ENCODE measurements at places on chromosomes 16 and 17.

DNA sequence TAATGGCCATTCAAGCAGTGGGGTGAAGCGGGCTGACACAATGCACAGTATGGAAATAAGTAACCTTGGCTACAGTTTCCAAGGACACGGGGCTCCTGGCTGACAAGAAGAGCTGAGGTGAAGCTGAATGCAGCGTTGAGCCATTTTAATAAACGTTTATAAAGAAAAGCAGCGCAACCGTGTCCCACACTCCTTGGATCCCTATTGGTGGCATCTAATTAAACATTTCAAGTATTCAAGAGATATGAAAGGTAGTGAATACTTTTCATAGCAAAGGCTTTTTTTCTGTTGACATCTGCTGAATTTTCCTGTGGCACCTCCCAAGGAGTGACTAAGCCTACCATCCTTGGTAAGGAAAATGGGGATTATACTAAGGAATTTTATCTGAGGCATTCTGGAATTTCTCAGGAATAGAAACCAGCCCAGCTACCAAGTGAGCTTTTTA, 26.5 kb downstream of the DUSP14 start:
- no peak for DNase-seq

GRCh38 chr17:75114552-75115314, 5.0 kb downstream of the ARMC7 start:
- DNase-seq = no peak

- DNase-seq = no peak
Measured at GRCh38 chr17:30379303-30379902, 676 bp downstream of the CPD start.

- no peak for DNase-seq
Measured at GRCh38 chr16:24035127-24035842, 199.5 kb downstream of the PRKCB start.

DNA sequence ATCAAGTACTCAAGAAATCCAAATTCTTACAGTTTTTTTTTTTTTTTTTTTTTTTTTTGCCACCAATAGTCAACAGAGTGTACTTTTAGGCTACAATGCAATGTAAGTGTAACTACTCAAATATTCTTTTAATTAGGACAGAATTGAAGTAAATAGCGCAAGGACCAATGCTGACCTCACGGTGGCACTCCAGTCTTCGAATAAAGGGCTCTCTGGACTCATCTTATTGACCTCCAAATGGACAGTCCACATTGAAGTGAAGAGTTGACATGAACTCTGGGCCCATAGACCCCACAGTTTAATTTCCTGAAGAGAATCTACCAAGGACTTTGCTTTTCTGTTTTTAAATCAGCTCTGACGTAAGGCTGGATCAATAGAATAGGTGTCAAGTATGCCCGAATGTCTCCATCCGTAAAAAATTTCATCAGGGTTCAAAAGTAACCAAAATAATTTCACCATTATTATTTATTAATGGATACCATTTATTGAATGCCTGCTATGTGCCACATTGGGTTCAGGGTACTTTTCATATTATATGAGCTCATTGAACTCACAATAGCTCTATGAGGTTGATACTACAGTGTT, 7.3 kb upstream of the DDX52 start:
- no peak for DNase-seq

GRCh38 chr17:30808785-30809286, 15.7 kb downstream of the CRLF3 start:
- DNase-seq = no peak

DNA sequence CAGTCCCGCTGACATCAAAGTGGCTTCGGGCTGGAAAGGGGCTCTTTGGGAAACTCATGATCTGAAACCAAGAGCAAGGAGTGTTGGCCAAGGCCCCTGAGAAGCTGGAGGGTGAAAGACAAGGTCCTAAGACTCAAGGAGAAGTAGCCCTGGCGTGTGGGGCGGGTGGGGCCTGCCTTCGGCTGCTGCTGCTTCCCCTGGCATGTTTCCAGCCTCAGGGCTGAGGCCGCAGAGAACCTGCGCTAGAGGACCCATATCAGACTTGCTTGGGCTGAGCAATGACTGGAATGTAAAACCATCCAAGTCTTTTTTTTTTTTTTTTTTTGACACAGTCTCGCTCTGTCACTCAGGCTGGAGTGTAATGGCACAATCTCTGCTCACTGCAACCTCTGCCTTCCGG, 67.5 kb upstream of the GCSH start:
- no peak for DNase-seq

- no peak for DNase-seq
Measured at GRCh38 chr17:71441098-71441497, 679.7 kb upstream of the SOX9 start.

DNA sequence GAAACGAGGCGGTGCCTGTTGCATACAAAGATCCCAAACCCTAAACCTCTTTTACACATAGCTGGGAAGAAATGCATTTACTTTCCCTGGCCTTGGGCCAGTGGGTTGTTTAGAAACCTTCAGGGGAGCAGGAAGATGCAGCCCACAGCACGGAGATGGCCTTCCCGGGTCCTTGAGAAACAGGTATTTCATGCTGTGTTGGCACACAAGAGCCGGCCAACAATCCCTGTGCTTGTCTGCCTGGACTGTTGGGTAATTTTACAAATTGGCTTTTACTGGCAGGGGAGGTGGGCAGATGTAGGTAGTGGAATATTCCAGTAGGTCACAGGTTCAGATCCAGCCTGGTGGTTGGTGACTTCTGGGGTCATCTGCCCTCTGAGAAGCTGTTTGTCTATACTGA, 148.0 kb downstream of the FOXL1 start:
- DNase-seq = no peak

DNA sequence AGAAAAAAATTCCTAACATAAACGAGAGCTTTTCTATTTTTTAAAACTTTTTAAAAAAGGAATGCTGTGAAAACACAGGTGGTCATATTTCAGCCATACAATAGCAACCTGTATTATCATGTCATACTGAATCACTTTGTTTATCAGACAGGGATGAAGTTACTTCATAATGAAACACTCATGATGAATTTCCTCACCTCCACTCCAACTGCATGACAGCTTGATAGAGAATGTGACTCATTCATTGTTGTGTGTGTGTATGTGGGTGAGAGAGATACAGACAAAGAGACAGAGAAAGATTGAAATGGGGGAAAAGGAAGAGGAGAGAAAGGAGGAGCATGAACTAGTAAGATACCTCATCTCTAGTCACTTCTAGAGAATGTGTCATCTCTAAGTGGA, 109.0 kb downstream of the SYCE1L start:
- no peak for DNase-seq

GRCh38 chr16:77111056-77111565, 79.9 kb upstream of the MON1B start:
- DNase-seq = no peak

GRCh38 chr16:60031740-60032139, 1297.6 kb upstream of the GOT2 start:
- no peak for DNase-seq

- peak; percentile 7 for DNase-seq
Measured at GRCh38 chr17:13888056-13888609, 181.2 kb upstream of the COX10 start.

- DNase-seq = no peak
Measured at GRCh38 chr17:57565176-57565575, 179.9 kb downstream of the CCDC182 start.

DNA sequence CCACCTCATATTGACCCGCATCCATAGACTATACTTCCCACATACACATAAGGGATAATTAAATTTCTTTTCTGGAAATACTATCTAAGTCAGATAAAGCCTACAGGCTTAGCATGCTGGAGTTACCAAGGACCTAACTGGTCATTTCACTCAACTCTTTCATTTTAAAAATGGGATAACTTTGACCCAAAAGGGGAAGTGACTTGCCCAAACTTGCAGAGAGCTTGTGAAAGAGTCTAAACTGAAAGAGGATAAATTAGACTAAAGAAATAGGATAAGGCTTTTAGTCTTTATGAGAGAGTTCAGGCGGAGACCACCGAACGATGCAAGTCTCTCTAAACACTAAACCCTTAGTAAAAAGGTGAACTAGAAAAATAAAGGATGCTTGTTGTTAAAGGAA, 3.9 kb upstream of the KRT33A start:
- no peak for DNase-seq

DNA sequence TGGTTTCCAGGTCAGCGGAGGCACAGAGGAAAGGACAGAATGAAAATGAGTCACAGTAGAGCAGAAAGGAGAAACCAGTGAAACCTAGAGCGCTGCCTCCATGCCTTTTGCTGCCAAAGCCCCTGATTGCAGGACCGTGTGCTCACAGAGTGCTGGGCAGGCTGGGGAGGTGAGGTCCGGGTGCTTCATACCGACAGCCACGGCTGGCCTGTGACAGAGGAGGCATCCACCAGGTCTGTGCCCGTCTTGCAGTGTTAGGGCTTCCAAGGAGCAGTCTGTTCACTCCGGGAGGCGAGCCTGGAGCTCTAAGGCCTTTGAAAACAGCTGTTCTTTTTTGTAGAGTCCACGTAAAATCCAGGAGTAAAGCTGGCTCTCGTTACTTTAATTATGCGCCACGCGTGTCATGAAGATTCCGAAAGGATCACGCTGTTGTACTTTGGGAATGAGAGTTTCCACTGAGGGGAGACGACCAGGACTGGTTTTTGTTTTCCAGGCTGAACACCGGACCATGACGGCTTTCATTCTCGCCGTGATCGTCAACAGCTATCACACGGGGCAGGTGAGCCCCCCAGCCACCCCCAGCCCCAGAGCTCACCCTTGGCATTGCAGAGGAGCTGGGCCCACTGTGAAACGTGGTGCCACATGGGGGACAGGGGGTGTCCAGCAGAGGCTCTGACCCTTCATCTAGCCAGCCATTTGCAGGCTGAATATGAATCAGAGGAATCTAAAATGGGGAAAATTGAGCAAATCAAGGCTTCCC, 108.5 kb upstream of the CHMP6 start:
- DNase-seq = no peak

DNA sequence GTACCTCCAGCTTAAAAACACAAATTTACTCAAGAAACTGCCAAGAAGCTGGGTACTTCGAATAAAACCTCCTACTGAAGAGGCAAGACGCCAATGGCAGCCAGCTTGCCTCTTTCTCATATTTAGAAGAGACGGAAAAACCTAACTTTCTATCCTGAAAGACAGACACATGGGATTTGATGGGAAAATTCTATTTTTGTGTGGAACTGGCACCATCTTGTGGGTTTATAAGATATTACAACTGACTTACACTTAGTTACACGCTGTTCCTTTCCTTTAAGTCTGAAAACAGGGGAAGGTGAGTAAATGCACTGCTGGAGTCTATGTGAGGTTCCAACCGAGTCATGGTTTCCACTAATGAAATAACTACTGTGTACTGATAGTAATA, 10.3 kb downstream of the ZNF18 start:
- DNase-seq = no peak

DNA sequence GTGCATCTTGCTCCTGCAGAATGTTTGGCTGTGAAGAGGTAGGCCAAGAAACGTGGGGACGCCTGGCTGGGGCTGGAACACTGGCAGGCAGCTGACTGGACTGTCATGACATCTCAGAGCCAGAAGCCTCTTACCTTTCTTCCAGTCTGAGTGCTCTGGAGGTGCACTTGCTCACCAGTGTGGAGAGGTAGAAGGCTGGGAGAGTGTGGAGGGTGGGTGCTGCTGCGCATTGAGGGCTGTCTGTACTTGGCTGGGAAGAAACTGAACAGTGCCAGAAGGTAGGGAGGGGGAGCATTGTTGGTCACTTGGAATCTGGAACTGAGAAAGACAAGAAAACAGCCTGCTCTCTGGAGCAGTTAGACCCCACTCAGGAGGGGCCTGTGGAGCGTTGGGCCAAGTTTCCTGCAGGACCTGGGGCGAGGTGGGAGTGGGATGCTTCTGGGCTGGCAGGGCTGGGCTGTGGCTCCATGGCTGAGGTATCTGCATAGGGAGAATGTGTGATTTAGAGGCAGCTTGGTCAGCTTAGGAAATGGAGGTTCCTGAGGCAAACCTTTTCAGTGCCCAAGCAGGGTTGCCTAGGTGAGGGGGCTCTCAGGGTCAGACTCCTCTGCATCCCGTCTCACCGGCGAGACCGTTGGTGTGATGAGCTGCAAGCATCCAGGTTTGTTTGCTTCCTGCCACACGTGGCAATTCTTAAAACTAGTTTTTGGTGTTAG, 55.1 kb downstream of the KSR1 start:
- DNase-seq = no peak

- no peak for DNase-seq
Measured at GRCh38 chr16:66824006-66824405, 6.8 kb downstream of the NAE1 start.

- DNase-seq = no peak
Measured at GRCh38 chr16:26765087-26765486, 301.6 kb upstream of the C16orf82 start.

DNA sequence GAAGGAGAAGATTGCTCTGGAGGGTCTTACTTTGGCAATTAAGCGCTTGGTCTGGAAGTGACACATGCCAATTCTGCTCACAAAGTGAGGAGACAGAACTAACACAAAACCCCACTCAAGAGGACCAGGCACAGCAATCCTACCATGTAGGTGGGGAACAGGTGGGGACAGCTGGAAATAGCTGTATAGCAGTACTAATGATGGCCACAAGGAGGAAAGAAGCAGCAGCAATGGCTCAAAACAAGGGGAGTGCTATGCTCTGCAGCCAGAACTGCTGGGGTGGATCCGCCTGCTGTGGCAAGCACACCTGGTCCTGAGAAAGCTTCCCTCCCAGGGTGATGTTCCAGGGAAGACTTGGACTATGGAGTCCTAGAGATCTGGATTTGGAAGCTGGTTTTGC, 17.0 kb upstream of the TMEM132E start:
- DNase-seq = no peak

DNA sequence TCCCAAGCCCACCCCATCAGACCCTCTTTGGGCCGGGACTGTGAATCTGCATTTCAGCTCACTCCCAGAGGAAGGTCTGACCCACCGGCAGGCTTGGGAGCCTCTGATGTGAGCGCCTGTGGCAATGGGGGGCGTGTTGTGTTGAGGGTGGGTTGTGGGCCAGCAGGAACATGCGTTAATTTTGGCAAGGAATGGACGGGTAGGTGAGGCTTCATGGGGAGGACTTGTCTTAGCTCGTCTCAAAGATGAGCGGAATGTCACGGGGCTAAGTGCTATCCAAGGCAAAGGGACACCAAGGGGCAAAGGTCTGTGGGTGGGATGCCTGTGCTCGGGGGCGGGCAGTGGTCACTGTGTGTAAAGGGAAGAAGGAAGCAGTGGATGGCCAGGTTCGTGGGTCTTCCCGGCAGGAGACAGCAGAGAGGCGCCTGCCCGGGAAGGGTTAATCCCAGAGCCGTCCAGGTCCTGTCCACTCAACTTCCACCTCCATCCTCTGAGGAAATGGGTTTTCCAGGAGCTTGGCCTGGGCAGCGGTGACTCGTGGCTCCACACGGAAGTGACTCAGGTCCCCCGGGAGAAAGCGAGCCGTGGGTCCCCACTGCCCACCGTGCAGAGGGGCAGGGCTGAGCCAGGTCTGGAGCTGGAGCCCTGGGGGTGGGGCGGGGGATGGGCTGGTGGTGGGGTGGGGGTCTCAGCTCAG, 17.4 kb downstream of the ADGRG1 start:
- no peak for DNase-seq

All from right renal pelvis (tissue), 4 donors.